ENCODE measurements at places on chromosomes 1 and 21.

GRCh38 chr1:2476061-2476999 lies at the start of gene PLCH2:
TSS of gene PLCH2 (plus strand) at chr1:2476289. CDS start at chr1:2476589, 300 bp downstream.
- no peak for DNase-seq

GRCh38 chr1:43832998-43833397 lies 100.6 kb upstream of the ARTN start:
- DNase-seq, result no peak

DNA sequence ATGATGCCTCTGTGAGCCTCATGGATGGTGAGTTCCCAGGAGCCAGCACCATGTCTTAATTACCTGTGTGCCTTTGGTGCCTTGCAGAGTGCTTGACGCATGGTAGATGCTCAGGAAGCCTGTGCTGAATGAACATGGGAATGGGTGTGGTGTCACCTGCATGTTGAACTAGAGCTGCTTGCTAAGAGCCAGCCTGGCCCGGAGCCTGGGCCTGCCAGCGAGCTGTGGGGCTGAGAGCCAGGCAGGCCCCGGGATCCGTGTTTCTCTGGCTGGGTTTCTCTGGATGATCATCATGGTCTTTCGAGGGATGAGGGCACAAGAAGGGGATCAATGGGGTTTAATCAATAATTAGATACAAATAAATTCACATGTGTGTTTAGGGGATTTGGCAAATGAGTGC lies 6.7 kb upstream of the TEX35 start:
- no peak for DNase-seq

DNA sequence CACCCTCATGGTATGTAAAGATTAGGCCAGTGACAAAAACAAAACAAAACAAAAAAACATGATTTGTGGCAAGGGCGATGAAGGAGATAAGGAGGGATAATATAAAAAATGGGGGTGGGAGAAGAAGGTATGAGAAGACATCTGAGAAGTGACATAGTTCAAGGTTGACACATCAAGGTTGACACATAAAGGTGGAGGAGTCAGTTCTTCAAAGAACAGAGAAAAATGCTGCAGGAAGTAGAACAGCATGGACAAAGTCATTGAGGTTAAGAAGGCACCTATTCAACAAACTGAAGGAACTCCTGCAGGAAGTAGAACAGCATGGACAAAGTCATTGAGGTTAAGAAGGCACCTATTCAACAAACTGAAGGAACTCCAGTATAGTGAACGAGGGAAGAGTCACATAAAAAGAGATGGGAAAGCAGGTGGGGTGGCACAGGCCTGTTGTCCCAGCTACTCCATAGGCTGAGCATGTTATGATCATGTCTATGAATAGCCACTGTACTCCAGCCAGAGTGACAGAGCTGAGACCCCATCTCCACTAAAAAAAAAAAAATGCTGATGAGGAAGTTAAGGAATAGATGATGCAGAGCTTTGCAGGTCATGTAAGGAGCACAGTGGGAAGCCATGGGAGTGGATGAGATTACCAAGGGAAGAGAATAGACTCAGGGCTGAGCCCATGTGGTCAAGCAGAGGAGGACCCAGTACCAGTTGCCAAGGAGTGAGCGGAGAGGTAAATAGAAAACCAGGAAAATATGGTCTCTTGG lies 101.5 kb downstream of the ZFYVE9 start:
- no peak for DNase-seq

DNA sequence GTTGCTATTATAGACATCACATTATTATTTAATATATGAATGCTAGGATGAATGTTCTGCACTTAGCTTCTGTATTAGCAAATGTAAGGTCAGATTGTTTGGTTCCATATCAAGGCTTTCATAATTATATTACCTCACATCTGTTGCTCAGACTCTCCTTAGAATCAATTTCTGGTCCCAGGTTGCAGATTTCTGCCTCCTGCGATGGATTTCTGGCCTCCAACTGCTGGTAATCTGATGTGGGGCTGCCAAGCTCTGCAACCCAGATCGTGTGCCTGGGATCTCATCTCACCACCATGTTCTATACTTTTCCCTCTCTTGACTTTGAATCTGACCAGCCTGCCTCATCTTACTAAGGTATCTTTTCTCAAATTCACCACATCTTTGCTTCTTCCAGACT lies 25.2 kb downstream of the PLPPR5 start:
- DNase-seq, result no peak

DNA sequence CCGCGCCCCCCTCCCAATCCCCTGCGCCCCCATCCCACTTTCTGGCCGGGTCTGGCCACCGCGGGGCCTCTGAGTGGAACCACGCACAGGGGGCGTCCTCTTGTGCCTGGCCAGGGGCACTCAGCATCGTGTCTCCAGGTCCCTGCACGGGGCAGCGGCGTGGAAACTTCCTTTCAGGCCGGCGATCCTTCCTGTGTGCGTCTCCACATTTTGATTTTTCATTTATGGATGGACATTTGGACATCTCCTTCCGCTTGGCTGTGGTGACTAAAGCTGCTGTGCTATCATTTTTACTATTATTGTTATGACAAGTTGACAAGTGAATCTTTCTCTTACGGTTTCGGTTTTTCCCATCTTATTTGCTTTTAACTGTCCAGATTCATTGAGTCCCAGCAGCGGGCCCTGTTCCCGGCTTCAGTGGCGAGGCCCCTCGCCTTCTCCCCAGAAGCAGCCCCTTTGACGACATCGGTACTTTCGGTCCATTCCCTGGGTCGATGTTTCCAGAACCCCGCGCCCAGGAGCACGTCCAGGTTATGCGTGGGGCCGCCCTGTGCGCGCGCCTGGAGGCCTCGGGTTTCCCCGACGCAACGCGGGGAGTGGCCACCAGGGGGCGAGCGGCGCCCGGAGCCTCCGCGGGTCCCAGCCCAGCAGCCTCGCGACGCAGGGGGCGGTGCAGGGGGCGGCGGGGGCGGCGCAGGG lies 12.4 kb upstream of the SLC19A1 start:
- peak; percentile 83 for DNase-seq

DNA sequence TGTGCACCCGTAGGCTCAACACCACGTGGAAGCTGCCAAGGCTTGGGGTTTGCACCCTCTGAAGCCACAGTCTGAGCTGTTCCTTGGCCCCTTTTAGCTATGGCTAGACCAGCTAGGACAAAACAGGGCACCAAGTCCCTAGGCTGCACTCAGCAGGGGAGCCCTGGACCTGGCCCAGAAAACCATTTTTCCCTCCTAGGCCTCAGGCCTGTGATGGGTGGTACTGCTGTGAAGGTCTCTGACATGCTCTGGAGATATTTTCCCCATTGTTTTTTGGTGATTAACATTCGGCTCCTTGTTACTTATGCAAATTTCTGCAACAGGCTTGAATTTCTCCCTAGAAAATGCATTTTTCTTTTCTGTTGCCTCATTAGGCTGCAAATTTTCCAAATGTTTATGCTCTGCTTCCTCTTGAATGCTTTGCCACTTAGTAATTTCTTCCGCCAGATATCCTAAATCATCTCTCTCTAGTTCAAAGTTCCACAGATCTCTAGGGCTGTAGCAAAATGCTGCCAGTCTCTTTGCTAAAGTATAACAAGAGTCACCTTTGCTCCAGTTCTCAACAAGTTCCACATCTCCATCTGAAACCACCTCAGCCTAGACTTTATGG lies 69.0 kb upstream of the KRTAP19-8 start:
- no peak for DNase-seq
